ENCODE measurements at places on chromosomes 1 and 21.

DNA sequence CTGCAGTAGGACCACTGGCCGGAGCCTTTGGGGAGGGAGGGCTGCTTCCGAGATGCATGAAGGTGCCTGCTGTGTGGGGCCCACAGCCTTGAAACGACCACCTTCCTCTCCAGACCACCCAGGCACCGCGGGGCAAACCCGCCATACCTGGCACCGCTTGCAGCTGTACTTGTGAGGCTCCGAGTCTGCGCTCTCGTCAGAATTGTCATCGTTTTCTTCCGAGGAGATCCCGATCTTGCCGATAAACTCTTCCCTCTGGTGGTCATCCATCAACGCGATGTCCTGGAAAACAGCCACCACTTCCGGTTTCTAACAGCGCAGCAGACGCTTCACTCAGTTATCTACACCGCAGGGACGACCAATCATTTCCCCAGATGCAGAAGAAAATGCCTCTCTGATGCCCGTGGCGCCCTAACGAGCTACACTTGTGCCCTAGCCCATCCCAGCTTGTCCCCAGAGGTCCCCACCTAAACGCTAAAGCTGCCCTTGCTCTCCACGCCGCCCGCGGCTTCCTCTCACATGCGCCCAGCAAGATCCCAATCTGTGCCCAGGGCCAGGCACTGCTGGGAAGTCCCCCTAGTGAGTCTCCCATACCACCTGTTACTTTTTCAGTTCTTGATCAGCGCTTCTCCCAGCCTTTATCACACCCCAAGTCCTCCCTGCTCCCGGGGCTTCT lies 55.0 kb upstream of the RIPK4 start:
- DNase-seq: no peak

GRCh38 chr1:100184536-100184935 lies 6.5 kb upstream of the LRRC39 start:
- DNase-seq: no peak

DNA sequence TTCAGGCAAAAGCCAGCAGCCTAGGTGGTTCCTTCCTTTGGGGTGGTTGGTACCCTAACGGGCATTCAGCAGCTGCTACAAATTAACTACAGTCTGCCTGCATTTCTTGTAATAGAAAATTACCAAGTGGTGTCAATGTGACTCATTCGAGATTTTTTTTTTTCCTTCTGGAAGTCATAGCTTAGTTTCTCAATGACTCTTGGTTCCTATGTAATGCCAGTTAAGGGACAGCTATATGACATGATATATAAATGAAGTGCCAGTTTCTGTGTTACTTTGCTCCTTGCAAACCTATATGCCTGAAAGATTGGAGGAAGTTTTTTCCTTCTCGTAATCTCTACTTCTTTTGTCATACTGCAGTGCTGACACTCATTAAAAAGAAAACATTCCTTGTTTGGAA lies 2.6 kb downstream of the MGST3 start:
- no peak for DNase-seq

GRCh38 chr1:8460132-8460544 lies 142.2 kb downstream of the SLC45A1 start:
- DNase-seq: no peak

GRCh38 chr1:232355162-232356006 lies 274.5 kb downstream of the SIPA1L2 start:
- no peak for DNase-seq

GRCh38 chr1:183676586-183677189 lies 23.6 kb upstream of the APOBEC4 start:
- no peak for DNase-seq

- DNase-seq: no peak
These were observed 27.3 kb downstream of the F3 start for GRCh38 chr1:94514095-94514727.

- DNase-seq: no peak
These were observed 144.5 kb upstream of the TMEM51 start for GRCh38 chr1:15008783-15009729.

DNA sequence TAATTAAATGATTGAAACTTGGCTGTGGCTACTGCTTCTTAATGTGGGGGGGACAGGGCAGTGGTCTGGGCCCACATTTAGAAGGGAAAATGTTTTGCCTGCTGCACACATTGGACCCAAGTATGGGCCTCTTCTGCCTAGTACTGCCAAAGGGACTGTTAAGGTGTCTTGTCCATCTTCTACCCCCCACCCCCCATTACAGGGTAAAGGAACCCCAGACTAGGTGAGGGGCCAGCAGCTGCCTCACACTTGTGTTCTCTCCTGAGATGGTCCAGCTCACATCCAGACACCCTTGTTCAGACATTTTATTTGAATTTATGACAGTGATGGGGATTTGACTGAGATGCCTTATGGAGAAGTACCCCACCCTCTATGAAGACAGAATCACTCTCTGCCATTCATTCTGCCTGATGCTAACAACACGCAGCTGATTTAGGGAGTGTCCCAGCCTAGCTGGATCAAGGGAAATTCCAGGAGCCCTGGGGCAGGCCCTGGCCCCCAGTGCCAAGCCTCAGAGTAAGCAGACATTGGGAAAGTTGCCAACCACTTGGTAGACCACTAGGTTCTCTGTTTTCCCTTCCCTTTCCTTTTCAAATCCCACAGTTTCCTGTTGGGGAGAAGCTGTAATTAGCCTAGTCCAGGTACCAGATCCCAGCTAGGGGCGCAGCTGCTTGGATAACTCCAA lies 42.1 kb downstream of the YARS1 start:
- DNase-seq: no peak

- DNase-seq: no peak
These were observed 135.6 kb upstream of the KCNJ15 start for GRCh38 chr21:38120984-38121855.

DNA sequence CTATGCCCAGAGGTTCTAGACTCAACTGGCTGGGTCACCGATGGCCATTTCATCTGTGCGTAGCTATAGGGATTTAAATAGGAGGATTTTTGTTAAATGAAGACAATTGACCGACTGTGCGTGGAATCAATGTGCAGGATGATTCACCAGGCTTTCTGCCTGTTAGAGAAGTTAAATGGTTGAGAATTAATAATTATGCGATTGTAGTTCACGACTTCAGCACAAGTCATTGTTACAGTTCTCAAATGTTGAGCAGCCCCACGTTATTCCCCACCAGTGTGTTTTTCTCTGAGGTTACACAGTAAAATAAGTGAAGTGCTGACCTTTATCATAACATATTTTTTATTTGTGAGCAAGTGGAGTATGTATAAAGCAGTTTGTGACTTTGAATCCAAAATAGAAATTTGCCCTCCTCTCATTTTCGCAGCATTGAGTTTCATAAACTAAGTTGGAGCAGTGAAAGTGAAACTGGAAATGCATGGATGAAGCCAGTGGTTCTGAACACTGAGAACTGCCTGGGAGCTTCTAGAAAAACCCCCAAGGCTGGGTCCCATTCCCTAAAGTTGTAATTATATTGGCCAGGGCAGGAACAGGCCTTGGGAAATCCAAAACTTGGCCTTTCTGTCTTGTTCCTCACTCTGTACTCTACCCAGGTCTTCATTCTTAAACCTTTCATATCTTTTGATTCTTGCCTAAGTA lies 102.6 kb downstream of the GALNT2 start:
- DNase-seq: no peak

GRCh38 chr1:211135342-211135950 lies 1.5 kb upstream of the KCNH1 start:
- no peak for DNase-seq

DNA sequence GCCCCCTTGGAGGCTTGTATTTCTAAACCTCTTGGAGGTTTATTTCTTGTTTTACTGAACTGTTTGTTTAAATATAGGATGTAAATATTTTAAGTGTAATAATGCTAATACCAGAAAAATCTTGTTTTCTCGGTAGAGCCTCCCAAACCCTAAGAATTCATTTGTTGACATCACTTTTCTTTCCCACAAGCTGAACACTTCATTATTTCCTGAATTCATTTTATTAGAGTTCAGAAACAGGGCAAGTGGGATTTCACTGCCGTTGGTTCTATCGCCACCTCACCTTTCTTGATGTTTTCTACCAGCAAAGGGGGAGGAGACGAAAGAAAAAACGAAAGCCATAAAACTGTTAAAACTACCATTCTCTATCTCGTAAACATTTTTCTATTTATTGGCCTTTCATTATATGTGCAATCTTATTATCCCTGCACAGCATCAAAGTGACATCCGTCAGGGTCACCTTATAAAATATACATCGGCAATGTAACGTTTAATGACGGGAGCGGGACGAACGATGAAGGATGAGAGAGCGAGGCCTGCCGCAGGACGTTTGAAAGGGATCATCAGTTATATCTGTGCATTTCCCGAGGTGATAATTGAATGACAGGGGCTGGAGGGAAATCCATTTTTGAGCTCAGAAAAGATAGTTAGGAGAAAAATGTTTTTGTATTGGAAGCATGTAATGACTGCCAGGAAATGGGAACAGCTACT lies 59.5 kb downstream of the SLC45A1 start:
- no peak for DNase-seq

DNA sequence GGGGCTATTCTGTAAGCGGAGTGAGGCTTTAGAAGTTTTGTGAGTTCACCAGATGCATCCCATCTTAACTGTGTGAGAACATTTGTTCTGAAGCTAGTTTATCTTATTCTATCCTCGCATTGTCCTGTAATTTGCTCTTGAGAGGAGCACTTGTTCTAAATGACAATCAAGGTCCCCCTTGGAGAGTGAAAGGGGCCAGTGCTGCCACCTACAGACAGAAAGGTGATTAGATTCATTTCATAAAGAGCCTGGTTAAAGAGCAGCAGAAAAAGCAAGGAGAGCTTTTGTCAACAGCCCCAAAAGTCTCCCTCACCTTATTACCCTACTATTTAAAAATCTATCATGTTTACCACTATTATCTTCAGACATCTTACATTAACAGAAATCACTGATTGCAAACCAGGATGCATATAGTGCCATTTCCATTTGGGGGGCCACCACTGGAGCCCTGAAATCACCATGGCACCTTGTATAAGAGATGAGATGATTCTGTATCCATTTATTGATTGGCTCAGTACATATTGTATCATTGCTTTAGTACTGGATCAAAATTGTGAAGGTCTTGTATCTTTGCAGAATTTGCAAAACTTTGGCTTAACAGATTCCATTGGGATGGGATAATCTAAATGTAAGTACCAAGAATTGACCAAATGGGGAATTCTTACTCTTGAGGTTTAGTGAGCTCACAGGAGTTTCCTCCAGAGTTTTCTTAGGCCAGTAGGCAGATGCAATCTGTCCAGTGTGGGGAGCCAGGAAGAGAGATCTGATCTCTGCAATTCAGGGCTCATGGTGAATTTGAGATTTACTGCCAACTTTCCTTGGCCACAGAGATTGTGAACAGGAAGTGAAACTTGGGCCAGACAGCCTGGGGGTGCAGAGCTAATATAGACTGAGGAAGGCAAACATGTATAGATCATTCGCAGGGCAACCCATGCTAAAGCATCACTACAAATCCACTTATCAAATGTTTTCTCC lies 64.3 kb upstream of the TRABD2B start:
- peak; percentile 25 for DNase-seq

DNA sequence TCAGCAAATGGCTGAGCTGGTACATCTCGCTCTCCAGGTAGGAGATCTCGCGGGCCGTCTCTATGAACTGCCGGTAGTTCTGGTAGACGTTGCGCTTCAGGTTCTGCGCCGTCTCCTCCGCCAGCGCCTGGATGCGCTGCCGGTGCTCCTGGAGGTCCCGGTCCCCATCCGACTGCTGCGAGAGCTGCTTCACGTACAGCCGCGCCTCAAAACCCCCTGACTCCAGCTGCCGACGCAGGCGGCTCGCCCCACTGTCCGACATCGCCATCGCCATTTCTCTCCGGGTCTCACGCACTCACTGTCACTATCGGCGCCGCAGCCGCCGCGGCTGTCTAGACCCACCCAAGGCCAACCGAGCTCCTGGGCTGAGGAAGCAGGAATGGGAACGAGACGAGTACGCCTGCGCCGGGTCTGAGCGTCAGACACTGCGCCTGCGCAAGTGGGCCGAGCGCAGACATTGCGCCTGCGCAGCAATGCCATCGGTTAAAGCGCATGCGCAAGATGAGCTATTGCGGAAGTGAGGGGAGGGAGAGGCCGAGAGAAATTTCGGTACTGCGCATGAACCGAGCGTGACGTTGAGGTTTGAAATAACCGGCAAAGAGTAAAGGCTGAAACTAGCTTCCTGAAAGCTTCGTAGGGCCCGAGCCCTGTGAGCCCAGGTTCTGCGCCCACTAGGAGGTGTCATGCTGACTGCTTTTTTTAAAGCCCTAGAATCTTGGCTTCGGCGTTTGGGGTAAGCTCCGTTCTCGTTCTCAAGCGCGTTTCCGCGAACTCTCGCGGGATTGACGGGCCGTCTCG lies at the start of gene EXOC8:
Gene EXOC8, minus strand, starts transcription at position 381 of the 798 bp plus-strand sequence. Its CDS starts 107 bp downstream, at position 274.
- peak; percentile 86 for DNase-seq

DNA sequence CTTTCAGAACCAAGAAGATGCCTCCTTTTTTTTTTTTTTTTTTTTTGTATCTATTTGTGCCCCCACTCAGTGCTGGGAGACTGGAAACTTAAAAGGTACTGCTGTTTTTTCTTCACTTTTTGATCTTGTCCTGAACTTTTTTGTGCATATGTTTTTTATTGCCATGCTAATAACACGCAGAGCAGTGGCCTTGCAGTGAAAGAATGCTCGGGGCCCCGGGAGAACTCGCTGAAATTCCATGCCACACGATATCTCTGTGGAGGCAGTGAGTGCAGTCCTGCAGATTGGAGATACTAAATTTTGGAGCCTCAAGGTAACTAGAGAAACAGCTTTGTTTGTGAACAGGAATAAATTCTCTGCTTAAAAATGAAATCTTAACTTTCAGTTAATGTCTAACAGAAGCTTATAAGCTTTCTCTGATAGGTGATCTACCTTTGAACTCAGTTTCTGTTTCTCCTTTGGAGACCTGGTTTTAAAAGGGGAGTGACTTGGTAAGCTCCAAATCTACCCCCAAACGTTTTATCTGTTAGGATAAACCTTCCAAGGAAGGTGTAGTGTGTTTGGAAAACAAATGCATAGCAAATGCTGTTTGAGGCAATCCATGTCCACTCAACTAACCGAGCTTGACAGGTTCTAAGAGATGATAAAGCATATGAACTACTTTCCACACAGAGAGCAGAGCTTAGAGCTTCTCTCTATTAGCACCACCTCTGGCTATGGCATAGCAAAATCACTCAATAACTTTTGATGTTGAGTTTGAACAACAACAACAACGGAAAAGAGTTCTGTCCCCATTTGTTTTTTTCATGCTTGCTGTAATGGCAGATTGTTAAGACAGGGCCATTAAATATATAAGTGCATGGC lies 113.7 kb upstream of the PLXNA2 start:
- no peak for DNase-seq

- no peak for DNase-seq
These were observed 399.3 kb downstream of the PTPRC start for GRCh38 chr1:199038156-199038555.

DNA sequence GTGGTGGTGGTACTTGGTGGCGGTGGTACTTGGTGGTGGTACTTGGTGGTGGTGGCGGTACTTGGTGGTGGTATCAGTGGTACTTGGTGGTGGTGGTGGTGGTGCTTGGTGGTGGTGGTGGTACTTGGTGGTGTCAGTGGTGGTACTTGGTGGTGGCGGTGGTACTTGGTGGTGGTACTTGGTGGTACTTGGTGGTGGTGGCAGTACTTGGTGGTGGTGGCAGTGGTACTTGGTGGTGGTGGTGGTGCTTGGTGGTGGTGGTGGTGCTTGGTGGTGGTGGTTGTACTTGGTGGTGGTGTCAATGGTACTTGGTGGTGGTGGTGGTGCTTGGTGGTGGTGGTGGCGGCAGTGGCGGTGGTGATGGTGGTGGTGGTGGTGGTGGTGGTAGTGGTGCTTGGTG lies 20.2 kb downstream of the COQ8A start:
- no peak for DNase-seq

GRCh38 chr1:85501355-85501898 lies 36.5 kb upstream of the DDAH1 start:
- DNase-seq: no peak
